WTC11 (cell line): ENCODE measurements at places on chromosomes 6 and 20.

- DNase-seq = no peak
Observed at GRCh38 chr20:9510911-9511310, 3.5 kb upstream of the LAMP5 start.

DNA sequence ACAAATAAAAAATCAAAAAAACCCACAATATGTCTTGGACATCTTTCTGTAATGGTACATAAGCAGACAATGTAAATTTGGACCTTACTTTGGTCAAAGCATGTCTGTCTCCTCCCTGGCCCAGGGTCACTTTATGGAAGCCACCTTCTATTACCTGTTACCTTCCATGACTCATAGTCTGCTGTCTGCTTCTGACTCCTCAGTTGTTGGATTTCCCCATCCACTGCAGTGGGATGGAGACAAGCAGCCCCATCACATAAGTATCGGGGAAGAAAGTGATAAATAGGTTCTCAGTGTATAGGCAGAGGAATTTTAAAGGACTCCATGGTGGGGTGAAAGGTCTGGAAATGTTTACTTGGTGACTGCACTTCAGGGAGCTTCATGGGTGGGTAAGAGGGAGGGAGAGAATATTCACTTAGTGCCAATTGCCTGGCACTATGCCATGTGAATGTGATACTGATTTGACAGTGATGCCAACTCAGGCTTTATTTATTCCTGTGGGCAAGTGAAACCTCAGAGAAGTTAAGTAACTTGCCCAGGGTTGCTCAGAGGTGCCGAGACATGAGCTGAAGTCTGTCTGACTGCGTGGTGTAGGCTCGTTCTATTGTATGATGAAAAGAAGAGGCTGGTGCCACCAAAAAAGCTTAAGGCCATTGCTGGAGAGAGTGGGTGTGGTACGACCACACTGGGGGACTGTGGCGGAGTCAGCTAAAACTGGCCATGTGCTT is 175.6 kb upstream of the RNF24 start:
- DNase-seq = no peak

- no peak for DNase-seq
Observed at GRCh38 chr6:116170358-116171057, 44.6 kb upstream of the COL10A1 start.

- DNase-seq = no peak
Observed at GRCh38 chr20:1862663-1863053, 32.5 kb upstream of the SIRPA start.
